ENCODE measurements at places on chromosomes 11 and 22. TPM values are rescaled to one million over a fixed set of nuclear protein-coding genes. Genes with fewer than 3 reads are reported as not detected.

The APOL5 gene
- not detected for total RNA-seq

The DNHD1 gene
- total RNA-seq, result 2.4 TPM

The SLC15A3 gene
- 0.78 TPM for total RNA-seq

The MMP13 gene
- not detected for total RNA-seq

The DAGLA gene
- total RNA-seq, result 0.16 TPM

The SMTNL1 gene
- not detected for total RNA-seq

The THYN1 gene
- 67.1 TPM for total RNA-seq

The MMP3 gene
- total RNA-seq, result 5.9 TPM

The SEC14L6 gene
- total RNA-seq, result not detected

The GLB1L2 gene
- 1.2 TPM for total RNA-seq

The RIMBP3C gene
- not detected for total RNA-seq

The PISD gene
- 38.8 TPM for total RNA-seq

The JAML gene
- total RNA-seq, result not detected

The UVRAG gene
- total RNA-seq, result 7.7 TPM

The OR51B2 gene
- not detected for total RNA-seq

The OR52N5 gene
- total RNA-seq, result not detected

The ST14 gene
- total RNA-seq, result 85.2 TPM

The LRP4 gene
- total RNA-seq, result 9.6 TPM

The BIK gene
- total RNA-seq, result 9.9 TPM

The MRGPRX3 gene
- 45.6 TPM for total RNA-seq

The CCDC89 gene
- total RNA-seq, result 0.76 TPM

The APOL3 gene
- 1.4 TPM for total RNA-seq

The CBX6 gene
- total RNA-seq, result 14.4 TPM

All from hair follicular keratinocyte (primary cell).